ENCODE measurements at places on chromosomes 12 and 14.

GRCh38 chr12:6644257-6644596 lies 3.0 kb downstream of the ACRBP start:
- DNase-seq = no peak

- DNase-seq = no peak
These were observed 10.3 kb downstream of the KRT85 start for GRCh38 chr12:52356762-52357580.

- DNase-seq = no peak
These were observed 55.0 kb downstream of the TMX1 start for GRCh38 chr14:51294951-51295525.

DNA sequence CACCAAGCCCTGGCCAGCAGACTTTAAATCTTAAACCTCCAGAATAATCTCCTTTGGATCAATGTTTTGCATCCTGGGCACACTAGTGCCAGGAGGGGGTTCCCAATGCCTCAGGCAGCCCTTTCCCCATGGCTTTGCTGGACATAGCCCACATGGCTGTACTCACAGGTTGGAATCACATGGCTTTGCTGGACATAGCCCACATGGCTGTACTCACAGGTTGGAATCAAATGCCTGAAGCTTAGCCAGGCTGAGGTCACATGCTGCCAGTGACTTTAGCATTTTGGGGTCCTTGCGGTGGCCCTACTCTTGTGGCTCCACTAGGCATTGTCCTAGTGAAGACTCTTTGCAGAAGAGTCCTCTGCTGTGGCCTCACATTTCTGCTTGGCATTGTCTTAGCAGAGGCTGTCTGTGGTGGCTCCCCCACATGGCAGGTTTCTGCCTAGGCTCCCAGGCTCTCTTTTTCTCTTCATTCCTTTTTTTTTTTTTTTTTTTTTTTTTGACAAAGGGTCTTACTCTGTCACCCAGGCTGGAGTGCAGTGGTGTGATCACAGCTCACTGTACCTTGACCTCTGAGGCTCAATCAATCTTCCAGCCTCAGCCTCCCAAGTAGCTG lies 13.0 kb downstream of the FLVCR2 start:
- no peak for DNase-seq

DNA sequence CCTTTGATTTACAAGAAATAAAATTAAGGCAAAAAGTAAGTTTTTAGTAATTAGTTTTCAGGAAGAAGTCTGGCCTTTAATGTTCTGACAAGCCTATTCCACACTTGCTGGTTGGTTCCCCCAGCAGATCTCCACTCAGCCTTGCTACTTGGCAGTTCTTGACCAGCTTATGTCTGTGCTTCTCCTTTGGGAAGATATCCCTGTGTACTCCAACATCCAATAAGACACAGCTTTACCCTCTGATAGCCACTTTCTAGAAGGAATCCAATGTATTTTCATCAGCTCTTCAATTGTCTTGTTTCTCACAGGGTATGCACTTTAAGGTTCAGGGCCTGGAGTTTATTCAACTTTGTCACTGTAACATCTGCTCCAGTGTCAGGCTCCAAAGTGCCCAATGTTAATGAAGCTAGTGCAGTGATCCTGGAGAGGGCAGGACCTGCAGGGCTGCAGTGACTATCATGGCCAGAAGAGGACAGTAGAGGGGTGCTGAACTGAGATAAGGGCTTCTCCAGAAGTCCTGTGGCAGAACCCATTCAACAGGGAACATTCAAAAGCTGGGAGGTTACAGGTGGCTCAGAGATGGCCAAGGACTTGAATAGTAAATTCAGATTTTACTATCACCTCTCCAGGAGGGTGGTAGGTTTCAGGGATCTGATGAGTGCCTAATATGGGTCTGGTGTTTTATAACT lies 22.9 kb downstream of the JKAMP start:
- DNase-seq = peak; percentile 48

DNA sequence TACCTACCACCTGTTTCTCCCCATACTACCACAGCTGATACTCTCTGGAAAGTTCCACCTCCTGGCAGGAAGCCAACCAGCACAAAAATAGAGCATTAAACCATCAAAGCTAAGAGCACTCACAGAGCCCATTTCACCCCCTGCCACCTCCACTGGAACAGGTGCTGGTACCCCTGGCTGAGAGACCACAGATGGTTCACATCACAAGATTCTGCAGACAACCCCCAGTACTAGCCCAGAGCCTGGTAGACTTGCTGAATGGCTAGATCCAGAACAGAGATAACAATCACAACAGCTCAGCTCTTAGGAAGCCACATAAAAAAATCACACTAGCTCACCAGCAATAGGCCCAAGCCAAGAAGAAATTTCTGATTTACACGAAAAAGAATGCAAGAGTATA lies 855.2 kb downstream of the FSCB start:
- DNase-seq = no peak

DNA sequence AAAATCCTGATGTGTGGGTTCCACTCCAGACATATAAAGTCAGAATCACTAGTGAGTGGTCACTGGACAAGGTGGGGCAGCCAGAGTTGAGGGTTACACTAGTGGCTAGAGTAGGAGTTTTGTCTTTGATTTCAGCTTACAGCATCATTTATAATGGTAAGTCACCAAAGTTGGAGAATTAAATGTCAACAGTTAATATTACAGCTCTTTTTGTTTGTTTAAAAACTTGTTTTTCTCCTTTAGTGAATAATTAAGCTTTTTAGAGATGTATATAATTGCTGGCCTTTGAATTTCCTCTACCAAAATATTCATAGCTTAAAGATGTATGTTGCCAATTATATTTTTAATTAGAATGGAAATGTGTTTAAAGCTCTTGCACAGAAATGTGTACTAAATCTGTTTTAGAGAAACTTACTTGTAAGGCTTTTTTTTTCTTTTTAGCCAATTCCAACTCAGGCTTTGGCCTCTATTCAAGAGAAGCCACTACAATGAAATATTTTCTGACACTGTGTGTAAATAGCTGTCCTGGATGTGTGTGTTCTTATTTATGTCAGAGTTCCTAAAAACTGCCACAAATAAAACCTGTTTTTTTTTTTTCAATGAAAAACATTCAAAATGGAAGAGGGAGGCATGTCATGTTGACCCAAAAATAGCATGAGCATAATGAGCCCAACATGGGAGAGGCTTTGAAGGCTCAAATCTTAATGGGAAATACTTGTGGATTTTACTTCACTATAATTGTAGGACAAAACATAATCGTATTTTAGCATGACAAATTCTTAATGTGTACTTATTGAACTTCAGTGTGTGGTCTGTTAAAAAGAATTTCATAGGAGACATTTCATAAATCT lies 92.2 kb downstream of the TBC1D30 start:
- no peak for DNase-seq

- DNase-seq = no peak
These were observed 26.7 kb downstream of the TSPAN11 start for GRCh38 chr12:30953257-30953656.

GRCh38 chr14:73829526-73830431 lies 21.9 kb upstream of the PTGR2 start:
- DNase-seq = peak; percentile 62

GRCh38 chr12:86669010-86669409 lies 412.8 kb upstream of the MGAT4C start:
- DNase-seq = no peak

GRCh38 chr14:69615496-69616407 lies 4.4 kb downstream of the SUSD6 start:
- peak; percentile 63 for DNase-seq

GRCh38 chr14:34699873-34700621 lies 14.3 kb downstream of the CFL2 start:
- DNase-seq = no peak

GRCh38 chr12:120901818-120902217 lies 2.3 kb downstream of the SPPL3 start:
- DNase-seq = no peak

GRCh38 chr12:132838410-132839080 lies 9.9 kb upstream of the GOLGA3 start:
- no peak for DNase-seq

- no peak for DNase-seq
These were observed 128.5 kb upstream of the RGS6 start for GRCh38 chr14:71803539-71804260.

GRCh38 chr14:23365732-23366425 lies 907 bp upstream of the EFS start:
- no peak for DNase-seq

GRCh38 chr12:45634273-45634917 lies 95.1 kb upstream of the ARID2 start:
- DNase-seq = no peak

- no peak for DNase-seq
These were observed 897 bp upstream of the TBX3 start for GRCh38 chr12:114684870-114685273.

- DNase-seq = no peak
These were observed 169.0 kb downstream of the FBXL14 start for GRCh38 chr12:1425396-1425729.

GRCh38 chr12:107396991-107397390 lies 288.6 kb upstream of the PWP1 start:
- DNase-seq = no peak

- DNase-seq = no peak
These were observed 30.5 kb downstream of the TTC6 start for GRCh38 chr14:37625597-37626595.

DNA sequence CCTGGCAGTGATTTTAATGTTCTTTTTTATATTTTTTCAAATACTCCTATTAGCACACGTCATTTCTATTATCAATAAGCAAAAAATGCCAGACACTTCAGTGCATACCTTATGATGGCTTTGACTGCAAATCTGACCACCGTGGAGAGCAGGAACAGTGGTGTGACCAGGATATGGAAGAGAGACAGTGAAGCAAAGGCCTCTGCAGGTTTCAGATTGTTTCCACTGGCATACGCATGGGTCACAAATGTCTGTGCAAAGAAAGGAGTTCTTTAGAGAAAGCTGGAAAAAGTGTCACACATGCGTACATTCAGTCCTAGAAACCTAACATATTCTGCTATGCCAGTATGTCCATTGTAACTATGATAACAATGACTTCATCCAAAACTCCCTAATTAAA lies 47.3 kb downstream of the ABCC9 start:
- no peak for DNase-seq

DNA sequence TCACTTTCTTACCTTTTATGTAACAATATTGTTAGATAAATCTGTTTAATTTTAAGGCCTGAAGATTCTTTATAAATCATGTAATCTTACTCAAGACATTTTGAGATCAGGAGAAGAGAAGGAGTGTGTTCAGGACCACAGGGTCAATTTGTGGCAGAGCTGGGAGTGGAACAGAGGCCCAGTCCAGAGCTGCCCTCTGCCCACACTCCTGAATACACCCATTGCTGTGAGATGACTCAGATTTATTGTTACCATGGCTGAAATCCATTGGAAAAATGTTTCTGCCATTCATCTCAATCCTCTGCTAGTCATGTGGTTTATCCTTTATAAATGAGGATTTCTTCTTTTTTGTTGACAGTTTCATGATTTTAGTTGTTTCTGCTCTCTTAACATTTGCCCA lies 100.5 kb upstream of the STXBP6 start:
- DNase-seq = no peak

GRCh38 chr12:52036587-52037171 lies 14.6 kb upstream of the NR4A1 start:
- peak; percentile 73 for DNase-seq

- no peak for DNase-seq
These were observed 2.9 kb downstream of the ULK1 start for GRCh38 chr12:131897276-131897675.

DNA sequence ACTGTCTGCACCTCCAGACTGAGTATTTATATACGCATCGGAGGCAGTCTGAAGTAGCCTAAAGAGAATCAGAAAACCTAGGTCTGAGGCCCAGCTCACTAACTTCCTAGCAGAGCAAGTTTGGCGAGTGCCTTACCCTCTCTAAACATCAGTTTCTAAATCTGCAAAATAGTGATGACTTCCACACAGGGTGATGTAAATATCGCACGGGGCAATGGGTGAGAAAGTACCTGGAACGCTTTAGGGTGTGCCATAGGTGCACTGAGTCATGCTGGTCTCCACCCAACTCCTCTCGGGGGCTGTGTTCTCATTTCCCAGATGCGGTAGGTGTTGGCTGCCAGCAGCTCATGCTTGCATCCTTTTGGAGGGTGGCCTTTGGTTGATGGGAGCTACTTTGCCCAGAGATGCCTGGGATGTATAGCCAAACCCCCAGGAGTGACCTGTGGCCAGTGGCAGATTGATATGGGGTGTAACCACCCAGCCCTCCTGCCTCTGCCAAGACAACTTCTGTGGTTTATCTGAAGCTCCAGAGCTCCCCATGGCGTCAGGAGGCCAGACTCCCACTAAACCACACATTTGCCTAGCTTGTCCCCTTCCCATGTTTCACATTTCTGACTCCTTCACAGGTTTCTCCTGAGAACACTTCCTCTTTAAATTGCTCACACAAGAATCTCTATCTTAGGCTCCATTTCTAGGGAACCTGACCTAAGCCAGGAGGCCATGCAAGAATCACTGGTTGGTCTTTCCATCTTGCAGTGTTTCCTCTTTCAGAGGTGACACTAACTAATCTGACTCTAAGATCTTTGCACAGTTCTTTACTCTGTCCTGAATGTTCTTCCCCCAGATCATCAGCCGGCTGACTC lies 62.0 kb upstream of the TUNAR start:
- no peak for DNase-seq

GRCh38 chr12:120169946-120170345 lies 24.6 kb downstream of the GCN1 start:
- DNase-seq = no peak

GRCh38 chr12:15536446-15536845 lies 214.1 kb downstream of the PTPRO start:
- DNase-seq = no peak

GRCh38 chr14:74511966-74512830 lies 18.6 kb downstream of the ISCA2 start:
- DNase-seq = no peak

- no peak for DNase-seq
These were observed 12.9 kb downstream of the GPR84 start for GRCh38 chr12:54351341-54351740.

GRCh38 chr14:90759370-90760077 lies 56.7 kb downstream of the TTC7B start:
- no peak for DNase-seq

DNA sequence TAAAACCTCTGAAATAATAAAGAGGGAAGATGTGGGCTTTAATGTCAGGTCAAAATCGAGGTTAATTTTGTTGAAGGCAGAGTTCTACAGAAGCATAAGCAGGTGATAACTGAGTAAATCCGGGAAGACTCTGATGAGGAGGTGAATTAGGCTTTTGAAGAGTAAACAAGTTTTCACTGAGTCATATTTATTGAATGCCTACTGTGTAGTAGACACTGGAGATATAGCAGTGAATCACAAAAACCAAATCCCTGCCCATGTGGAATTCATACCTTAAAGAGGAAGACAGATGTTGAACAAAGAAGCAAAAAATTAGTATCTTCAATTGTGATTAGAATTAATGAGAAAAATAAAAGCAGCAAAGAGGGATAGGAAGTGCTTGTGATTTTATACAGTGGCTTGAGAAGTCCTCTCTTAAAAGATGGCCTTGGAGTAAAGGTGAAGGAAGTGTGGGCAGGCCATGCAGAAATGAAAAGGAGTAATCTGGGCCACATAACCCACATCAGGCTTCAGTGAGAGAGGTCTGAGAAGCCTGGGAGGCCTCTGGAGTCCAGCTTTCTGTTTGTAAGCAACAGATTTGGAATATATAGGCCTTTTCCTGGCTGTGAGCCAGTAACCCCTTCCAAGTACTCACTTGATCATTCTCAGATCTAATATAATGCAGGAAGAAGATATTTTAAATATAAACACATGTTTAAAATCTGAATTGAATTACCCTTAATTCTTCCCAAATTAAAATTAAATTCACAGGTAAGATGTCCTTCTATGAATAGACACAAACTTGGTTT lies 46.7 kb downstream of the BHLHE41 start:
- no peak for DNase-seq

- DNase-seq = no peak
These were observed 45.8 kb downstream of the ATL1 start for GRCh38 chr14:50605766-50606165.
